ENCODE measurements at places on chromosomes 7 and 10.

DNA sequence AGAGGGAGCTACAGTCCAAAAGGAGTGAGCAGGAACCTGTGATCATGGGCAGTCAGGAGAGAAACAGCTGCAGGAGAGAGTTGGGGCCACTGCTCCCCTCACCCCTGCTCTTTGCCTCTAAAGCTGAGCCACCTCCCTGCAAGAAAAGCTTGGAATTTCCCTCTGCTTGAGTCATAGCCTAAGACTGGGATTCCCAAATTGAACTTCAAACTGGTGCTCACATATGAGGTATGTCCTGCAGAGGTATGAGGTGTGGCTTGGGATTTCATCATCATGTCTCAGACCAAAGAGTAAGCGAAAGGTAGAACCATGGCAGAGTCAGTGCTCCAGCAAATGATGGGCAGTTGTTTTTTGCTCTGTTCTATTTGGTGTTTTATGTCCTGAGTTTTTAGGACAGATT lies 237.1 kb upstream of the NRP1 start:
- no peaks in the 10 kb centered on the region for H3K4me1 ChIP-seq
- peaks cover 10% of the 10 kb centered on the region for H3K27me3 ChIP-seq
- H3K36me3 ChIP-seq: no peaks in the 10 kb centered on the region
- DNase-seq: no peak

- no peaks in the 10 kb centered on the region for H3K27me3 ChIP-seq
- H3K27ac ChIP-seq: no peak overlapping the region
- H3K36me3 ChIP-seq: no peaks in the 10 kb centered on the region
- H3K4me1 ChIP-seq: peaks cover 12% of the 10 kb centered on the region
These were observed 125.7 kb upstream of the FAM3C start for GRCh38 chr7:121521711-121522400.

GRCh38 chr7:27804139-27804538 lies 64.2 kb downstream of the TAX1BP1 start:
- H3K4me3 ChIP-seq: no peak overlapping the region
- no peak for DNase-seq
- peaks cover 28% of the 10 kb centered on the region for H3K36me3 ChIP-seq
- H3K27me3 ChIP-seq: no peaks in the 10 kb centered on the region

DNA sequence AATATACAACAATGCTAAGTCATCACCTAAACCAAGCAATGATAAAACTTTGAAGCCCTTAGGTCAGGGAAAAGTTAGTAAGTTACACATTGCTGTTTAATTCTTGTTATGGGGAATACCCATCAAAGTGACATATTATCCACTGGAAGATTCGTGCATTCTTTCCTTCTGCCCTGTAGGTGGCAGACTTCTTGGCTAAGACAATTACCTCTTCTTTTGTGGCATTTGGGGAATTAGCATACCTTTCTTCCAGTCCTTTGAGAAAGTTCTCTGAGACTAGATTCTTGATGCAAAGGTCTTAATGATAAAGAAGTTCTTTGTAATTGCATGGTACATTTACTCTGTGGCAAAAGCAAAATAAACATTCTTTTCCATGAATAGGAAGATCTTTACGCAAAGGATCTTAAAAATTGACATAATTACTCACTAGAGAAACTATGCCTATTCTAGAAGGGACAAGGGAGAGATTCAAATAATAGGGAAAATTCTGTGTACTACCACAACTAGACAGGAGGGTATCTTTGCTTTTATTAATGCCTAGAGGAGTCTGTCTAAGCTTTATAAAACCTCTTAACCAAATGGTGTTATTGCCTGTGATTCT lies 395.9 kb downstream of the GRM8 start:
- H3K4me1 ChIP-seq: no peaks in the 10 kb centered on the region
- no peak overlapping the region for H3K4me3 ChIP-seq
- peaks cover under 1% of the 10 kb centered on the region for H3K27me3 ChIP-seq
- H3K36me3 ChIP-seq: no peaks in the 10 kb centered on the region

GRCh38 chr10:21230219-21230618 lies 295.3 kb downstream of the SKIDA1 start:
- DNase-seq: no peak
- H3K27me3 ChIP-seq: peaks cover 32% of the 10 kb centered on the region
- no peak overlapping the region for H3K4me3 ChIP-seq
- H3K4me1 ChIP-seq: no peaks in the 10 kb centered on the region

GRCh38 chr10:21363731-21364104 lies 161.8 kb downstream of the SKIDA1 start:
- H3K27me3 ChIP-seq: no peaks in the 10 kb centered on the region
- H3K4me1 ChIP-seq: peaks cover 28% of the 10 kb centered on the region
- no peaks in the 10 kb centered on the region for H3K36me3 ChIP-seq

- H3K27ac ChIP-seq: no peak overlapping the region
- H3K4me3 ChIP-seq: no peak overlapping the region
- DNase-seq: no peak
- peaks cover 15% of the 10 kb centered on the region for H3K4me1 ChIP-seq
- H3K27me3 ChIP-seq: no peaks in the 10 kb centered on the region
- peaks cover 7% of the 10 kb centered on the region for H3K36me3 ChIP-seq
These were observed 154.4 kb downstream of the AMPH start for GRCh38 chr7:38476764-38477163.

- no peak overlapping the region for H3K27ac ChIP-seq
- no peaks in the 10 kb centered on the region for H3K27me3 ChIP-seq
- no peak overlapping the region for H3K4me3 ChIP-seq
- peaks cover 62% of the 10 kb centered on the region for H3K36me3 ChIP-seq
- H3K4me1 ChIP-seq: no peaks in the 10 kb centered on the region
These were observed 52.6 kb downstream of the TRRAP start for GRCh38 chr7:98930921-98931320.

- H3K36me3 ChIP-seq: no peaks in the 10 kb centered on the region
- no peaks in the 10 kb centered on the region for H3K4me1 ChIP-seq
- H3K4me3 ChIP-seq: no peak overlapping the region
These were observed 313.8 kb upstream of the SHH start for GRCh38 chr7:156125841-156126730.

Data from osteocyte (in vitro differentiated cells).